ENCODE measurements at places on chromosomes 12 and 14.

GRCh38 chr14:77782202-77782601 is 17.7 kb upstream of the ADCK1 start:
- no peak for DNase-seq

GRCh38 chr14:67357969-67358354 is 1.6 kb downstream of the ATP6V1D start:
- no peak for DNase-seq

GRCh38 chr14:80560800-80561657 is 349.7 kb upstream of the DIO2 start:
- no peak for DNase-seq

GRCh38 chr12:107131832-107132616 is 38.7 kb upstream of the CRY1 start:
- DNase-seq: no peak

GRCh38 chr12:52452101-52452500 is at the start of gene KRT6B:
KRT6B (minus strand) TSS chr12:52452146; CDS start chr12:52452078, 68 bp downstream.
- no peak for DNase-seq

DNA sequence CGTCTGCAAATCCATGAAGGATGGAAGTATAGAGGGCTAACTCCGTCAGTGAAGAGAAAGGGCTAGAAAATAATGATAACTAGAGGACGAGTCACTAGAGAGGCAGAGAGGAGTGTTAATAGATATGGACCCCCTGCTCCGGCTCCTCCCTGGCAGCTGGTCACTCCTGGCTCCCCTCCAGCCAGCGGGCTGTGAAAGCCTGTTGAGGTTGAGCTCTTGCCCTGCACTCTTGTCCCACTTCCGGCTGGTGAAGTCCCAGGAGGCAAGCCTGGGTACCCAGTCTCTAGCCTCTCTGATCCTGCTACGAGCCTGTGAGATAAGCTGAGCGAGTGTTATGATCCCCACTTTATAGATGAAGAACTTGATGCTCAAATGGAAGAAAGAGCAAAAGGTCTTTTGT is 90.3 kb downstream of the RFX4 start:
- DNase-seq: no peak
